ENCODE measurements at places on chromosomes 2 and 18.

- DNase-seq, result peak; percentile 31
Measured at GRCh38 chr2:126981476-126981875, 82.8 kb downstream of the TEX51 start.

DNA sequence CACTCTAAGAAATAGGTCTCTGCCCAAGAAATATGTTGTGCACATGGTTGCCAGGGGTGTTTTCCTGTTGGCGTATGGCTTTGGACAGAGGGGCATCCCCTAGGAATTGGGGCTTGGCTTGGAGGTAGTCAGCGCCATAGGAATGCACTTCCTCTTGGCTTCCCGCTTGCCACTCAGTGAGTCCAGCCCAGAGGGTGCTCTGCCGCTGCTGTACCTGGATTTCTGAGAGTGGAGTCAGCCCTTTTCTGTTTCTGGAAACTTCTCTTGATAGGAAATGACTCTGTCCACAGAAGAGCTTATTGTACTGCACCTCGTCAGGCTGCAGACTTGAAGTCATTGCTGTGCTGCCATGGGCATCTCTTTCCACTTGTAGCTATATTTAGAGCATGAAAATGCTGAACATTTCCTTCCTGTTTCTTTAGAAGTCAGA is 116.7 kb upstream of the MGAT5 start:
- DNase-seq, result peak; percentile 60

DNA sequence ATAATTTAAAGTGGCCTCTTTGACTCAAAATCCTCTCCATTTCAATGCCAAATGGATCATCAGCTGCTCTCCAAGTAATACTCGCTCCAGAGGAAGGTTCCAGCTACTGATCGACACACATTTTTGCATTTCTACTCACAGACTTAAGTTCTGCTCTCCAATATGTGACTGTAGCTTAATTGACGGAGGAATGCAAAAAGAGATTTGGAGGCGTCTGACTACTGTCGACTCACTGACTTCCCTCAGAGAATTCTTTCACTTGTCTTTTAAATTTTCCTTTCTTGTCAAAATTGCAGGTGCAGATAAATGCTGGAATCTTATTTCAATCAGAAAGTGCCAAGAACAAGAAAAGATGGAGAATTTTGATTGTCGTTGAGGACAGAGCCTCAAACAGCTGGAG is 84.1 kb upstream of the PAPOLG start:
- DNase-seq, result no peak

DNA sequence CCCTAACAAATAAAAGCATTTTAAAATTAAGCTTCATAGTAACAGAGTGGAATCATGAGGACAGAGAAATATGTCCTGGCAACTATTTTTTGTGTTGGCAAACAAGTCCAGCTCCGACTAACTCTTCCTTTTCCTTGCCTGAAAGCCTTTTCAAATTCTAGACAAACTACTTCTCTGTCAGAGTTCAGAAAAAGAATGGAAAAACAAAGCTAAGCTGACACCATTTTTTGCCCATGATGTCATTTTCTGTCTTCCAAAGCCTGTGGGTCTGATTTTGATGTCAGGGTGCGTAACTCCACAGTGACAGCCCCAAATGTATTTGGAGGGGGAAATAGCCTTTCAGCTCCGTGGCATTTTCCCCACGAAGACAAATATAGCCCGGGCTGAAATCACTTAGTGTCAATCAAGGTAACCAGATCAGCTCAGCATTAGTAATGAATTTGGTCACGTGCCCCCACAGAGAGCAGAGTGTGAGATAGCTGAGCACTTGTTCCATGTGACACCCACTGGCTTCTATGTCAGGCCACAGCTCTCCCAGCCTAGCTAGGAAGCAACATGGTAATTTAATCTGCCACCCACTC is 233.0 kb upstream of the SIX2 start:
- DNase-seq, result no peak

DNA sequence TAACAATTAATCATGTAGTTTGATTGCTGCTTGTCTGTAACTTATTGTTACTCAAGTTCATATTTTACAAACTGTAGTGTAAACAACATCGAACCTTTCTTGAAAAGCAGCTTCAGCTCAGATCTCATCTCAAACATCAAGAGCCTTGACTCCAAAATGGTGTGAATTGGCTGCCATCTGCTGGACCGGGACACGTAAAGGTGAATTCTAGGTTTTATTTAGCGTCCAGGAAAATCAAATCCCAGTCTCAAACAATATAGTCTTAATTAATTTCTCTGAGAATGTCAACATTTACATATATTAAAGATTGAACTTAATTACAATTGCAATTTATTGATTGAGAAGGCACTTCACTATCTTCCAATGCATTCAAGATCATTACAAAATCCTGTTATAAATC is 453.0 kb downstream of the GALR1 start:
- DNase-seq, result peak; percentile 37

GRCh38 chr2:203583701-203584100 is 48.6 kb upstream of the RAPH1 start:
- no peak for DNase-seq

DNA sequence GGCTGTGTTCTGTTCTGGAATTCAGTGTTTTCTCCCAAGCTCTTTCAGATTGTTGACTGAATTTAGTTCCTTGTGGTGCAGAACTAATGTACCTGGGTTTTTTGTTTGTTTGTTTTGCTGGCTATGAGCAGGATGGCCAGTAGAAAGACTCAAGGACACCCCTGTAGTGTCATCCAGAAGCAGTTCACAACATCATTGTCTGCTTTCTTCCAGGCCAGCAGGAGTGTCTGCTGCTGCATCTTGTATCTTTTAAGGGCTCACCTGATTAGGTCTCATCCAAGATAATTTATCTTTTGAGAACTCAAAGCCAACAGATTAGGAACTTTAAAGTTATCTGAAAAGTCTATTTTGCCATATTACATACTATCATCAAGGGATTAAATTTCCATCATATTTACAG is 318.5 kb upstream of the MC4R start:
- DNase-seq, result no peak

DNA sequence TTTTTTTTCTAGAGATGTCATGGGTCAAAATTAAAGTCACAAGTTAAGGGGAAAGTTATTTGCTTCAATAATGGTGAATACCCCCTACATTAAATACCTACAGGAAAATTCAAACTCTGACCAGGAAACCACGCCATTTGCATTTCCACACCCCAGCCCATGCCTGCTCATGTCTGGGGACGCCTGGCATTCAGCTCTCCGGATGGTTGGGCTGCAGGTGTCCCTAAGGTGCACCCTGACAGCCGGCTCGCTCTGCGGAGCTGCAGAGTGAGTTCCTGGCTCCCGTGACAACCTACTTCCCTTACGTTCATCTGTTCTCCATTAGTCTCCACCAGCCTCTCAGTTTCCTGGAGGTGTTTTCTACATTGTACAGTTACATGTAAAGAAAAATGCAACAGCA is 122.7 kb upstream of the RIOK3 start:
- DNase-seq, result no peak

- no peak for DNase-seq
Measured at GRCh38 chr2:240509667-240510512, 47.9 kb downstream of the ANKMY1 start.

DNA sequence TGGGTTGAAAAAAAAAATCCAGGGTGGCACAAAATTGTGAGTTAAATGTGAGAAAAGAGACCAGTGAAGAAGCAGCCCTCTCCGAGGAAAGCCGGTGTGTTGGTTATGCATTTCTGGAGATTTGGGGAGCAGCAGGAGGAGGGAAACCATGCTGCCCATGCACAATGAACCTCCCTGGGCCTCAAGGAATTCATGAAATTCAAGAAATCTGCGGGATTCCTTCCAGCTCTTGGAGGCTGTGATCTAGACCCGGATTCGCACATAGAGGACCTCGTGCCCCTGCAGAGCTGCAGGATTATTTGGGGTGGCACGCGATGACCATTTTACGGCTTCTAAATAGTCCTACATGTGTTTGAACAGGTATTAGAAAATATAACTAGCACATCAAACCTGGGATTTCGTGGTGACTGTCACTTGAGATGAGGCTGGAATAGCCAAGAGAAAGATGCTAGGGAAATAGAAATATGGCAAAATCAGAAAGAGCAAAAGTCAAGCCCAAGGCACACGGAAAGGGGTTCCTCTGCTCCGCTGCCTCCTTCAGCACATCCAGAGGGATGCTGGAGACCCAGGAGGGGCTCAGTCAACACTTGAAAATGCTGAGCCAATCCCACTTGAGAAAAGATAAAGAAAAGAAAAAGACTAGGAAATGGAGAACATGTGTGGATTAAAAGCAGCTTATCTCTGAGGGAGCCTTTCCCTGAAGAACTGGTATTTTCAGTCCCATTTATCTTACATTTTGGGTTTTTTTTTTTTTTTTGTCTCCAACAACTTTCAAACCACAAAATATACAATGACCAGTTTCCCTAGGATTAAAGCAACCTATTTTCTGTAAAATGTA is 22.0 kb downstream of the KCTD1 start:
- no peak for DNase-seq

DNA sequence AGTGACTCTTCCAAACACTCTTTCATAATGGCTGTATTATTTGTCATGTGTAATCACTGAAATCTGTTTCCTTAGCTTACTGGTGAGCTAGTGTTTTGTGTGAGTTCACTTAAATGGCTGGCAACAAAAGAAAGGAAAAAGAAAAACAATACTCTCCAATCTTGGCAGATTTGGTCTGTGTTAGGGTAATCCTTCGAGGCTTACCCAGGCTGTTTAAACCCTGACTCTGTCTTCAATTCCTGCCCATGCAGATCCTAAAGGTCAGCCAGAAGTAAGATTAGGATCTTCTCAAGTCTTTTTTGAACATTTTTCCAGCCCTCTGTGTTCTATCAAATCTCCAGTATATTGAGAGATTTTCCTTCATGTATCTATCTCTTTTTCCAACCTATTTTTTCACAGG is 85.3 kb downstream of the CCDC178 start:
- DNase-seq, result no peak

GRCh38 chr2:208511016-208511415 is 104.4 kb downstream of the PTH2R start:
- DNase-seq, result no peak

DNA sequence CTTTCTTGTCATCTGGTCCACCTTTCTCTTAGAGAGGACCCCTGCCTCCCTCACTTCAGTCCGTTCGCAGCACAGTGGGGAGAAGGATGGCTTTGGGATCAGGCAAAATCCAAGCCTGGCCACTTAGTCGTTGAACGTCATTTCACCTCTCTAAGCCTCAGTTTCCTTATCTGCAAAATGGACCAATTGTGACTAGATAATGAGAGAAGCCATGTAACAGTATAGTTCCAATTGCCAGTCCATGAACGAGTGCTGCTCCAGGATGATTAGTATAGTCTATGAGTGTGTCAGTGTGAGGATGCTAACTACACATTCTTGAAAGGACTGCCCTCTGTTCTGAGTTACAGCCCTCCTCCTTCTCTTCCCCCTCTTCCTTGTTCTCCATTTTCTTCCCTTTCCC is 1.1 kb downstream of the INHA start:
- no peak for DNase-seq

DNA sequence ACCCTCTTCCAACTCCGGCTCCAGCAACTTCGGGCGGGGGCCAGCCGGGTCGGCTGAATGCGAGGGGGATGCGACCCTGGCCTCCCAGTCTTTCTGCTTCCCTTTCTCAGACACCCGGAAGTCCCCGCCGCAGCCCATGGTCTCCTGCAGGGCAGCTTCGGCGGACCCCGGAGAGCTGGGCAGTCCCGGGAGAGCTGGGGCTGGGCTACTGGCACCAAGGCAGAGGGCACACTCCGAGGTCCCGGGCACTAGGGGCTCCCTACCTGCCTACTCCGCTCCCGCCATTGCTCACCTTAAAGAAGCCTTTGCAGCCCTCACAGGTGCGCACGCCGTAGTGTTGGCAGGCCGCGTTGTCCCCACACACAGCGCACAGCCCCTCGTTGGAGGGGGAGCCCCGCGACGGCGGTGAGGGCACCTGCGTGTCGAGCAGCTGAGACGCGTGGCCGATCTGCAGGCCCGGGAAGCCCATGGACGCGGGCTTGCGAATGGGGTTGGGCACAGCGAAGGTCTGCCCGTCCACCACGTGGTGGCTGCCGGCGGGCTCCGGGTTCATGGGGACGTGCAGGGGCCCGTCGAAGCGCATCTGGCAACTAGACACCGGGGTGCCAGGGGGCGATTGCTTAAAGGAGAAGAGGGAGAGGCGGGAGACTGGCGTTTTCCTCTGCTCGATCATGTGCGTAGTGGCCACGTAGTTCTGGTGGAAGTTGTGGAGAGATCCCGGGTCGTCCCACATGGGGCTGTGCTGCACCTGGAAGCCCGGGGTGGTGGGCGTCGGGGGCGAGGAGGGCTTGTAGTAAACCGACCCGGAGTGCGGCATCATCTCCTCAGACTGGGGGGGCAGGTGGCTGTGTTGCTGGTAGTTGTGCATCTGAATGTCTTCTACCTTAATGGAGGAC is 3.2 kb downstream of the NR4A2 start:
- DNase-seq, result no peak

Data from lung (tissue), 17 donors.